ENCODE measurements at places on chromosomes 11 and 22.
A peak's percentile ranks its signal among the peaks of the same experiment; 100 is the strongest.

DNA sequence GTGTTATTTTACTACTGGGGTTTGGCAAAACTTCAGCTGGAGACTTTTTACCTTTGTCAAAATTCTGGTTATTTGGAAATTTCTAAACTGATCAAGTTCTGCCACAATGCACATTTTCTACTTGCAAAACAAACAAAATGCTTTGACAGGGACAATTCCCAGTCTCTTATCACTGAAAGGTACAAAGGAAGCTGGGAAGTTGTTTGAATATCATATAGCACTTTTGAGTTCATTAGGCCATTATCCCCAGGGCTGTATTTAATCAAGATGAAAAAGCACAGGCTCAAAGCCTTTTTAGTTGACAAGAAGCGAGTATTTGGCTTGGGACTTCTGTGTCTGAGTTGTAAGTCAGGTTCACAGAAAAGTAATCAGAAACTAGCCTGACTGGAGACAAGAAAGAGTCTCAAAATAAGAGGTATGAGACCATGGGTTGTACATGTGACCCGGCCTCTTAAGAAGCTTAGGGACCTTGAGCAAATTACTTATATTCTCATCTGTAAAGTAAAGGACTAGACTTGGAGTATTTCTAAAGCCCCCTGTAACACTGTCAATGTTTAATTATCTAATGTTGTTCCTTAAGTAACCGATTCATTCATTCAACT lies 2.9 kb upstream of the HORMAD2 start:
- no peak for DNase-seq

GRCh38 chr11:27705873-27706820 lies 5.9 kb upstream of the BDNF start:
- DNase-seq = no peak

DNA sequence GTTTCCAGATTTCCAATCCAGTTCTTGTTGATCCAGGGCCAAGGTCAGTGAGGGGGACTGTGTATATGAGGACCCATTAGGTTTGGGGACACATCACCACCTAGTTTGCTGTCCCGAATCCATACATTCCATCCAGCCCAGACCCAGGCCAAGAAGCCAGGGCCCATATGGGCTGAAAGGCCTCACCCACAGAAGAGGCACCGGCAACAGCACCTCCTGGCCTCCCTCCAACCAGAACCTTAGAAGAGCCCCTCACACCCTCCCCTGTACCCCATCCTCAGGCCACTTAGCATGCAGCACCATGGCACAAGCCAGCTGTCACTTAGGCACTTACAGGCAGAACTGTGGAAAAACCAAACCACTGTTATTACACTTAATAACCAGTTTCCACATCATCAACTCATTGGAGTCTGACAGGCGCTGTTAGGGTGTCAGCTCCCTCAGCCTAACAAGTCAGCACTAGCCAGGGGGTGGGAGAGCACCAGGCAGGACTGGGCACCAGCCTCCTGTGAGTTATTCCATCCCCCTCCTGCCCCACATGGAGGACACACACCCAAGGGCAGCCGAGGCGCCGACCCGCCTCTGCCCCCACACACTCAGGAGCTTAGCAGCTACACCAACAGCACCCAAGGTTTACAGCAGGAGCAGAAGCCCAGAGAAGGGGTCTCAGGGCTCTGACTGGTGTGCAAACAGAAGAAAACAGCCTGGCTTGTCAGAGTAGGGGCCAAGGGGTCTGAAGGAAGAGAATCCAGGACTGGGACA lies 132.0 kb downstream of the BUD13 start:
- DNase-seq = no peak

GRCh38 chr11:60362241-60362640 lies 16.1 kb upstream of the MS4A7 start:
- no peak for DNase-seq

- no peak for DNase-seq
Measured at GRCh38 chr11:126700768-126701519, 299.6 kb downstream of the KIRREL3 start.

DNA sequence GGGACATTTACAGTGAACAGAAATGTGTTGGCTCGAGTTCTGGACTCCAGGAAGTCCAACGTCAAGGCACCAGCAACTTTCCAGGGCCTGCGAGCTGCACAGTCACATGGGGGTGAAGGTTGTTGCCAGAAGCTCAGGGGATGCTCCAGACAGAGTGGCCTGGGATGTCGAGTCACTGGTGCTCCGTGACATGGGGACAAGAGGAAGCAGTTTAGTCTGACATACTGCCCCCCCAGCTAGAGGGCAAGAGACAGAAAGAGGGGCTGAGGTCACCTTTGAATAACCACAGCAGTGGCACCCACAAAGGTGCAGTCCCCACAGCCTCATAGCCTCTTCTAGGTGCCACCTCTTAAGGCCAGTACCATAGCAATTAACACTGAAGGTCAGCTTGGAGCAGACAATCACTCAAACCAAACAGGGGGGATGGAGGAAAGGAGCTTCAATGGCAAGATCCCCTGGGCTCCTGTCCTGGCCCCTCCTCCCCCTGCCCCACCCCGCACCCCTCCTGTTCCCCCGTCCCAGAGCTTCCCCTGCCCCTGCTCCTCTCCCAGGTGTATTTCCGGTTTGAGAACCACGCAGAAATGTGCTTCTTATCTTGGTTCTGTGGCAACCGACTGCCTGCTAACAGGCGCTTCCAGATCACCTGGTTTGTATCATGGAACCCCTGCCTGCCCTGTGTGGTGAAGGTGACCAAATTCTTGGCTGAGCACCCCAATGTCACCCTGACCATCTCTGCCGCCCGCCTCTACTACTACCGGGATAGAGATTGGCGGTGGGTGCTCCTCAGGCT lies 3.8 kb downstream of the APOBEC3D start:
- no peak for DNase-seq

- no peak for DNase-seq
Measured at GRCh38 chr11:120259241-120259640, 19.3 kb downstream of the POU2F3 start.

DNA sequence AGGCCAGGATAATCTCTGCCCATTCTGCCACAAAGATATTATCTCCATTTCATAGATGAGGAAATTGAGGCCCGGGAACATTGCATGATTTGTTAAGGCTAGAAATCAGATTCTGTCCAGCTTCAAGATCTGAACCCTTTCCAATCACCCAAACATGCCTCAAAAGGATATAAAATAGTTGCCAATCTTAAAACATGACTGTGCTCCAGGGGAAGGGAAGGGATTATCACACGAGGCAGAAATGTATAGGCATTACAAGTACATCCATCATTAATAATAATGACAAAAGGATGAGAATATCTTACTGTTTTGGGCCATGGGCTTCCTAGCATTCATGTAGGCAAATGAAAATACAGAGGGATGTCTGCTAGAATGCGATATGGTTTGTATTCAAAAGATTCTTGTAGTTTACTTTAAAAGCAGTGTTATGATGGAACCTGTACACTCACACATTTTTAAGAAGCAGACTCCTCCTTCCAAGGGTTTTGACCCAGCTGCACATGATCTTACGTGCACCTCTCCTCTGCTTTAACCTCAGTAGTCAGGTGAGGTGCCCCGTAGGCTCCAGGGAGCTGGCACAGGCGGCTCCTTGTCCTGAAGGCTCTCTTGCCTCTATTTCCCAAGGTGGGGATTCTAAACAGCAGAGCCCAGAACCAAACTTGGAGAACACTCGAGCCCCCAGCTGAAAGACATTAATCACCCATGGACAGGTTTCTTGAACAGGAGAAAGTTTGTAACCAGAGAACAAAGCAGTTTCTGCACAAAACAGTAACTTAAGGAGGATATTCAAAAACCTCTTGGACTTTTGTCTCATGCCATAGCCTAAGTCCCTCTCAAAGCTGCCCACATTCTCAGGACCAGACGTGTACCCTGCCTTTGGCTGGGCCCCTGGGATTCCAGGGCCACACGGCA lies 36.0 kb downstream of the PARVA start:
- no peak for DNase-seq

DNA sequence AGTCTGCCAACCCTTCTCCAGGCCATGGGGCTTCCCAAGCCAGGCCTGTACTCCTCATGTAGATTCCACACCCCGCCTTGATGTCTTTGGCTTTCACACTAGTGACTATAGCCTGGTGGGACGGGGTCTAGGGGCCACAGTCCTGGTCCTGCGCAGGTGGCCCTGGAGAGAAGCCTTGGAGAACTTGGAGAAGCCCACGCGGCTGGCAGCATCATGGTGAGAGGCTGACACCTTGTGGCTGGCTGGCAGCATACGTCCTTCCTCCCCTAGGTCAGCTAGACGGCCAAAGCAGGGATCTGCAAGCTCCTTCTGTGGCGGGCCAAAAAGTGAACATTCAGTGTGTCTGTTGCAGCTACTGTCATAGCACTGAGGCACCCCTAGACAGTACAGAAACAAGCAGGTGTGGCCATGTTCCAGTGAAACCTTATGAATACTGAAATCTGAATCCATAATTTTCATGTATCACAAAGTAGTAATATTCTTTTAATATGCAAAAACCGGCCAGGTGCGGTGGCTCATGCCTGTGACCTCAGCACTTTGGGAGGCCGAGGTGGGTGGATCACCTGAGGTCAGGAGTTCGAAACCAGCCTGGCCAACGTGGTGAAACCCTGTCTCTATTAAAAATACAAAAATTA lies 42.0 kb downstream of the FAM83F start:
- peak; percentile 62 for DNase-seq

DNA sequence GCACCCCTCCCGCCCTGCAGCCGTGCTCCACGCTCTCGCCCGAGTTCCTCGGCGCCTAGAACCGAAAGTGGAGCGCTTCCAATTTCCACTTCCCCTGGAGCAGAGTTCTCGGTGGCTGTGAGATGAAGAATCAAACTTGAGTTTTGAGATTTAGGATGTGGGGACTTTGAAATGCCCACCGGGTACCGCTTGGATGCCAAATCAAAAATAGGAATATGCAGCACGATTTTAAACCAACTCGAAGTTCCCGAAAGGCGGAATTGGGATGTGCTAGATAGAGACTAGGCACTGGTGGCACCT lies 569 bp downstream of the POLA2 start:
- no peak for DNase-seq

GRCh38 chr22:23163665-23164064 lies 16.6 kb upstream of the BCR start:
- DNase-seq = no peak

- peak; percentile 72 for DNase-seq
Measured at GRCh38 chr11:61897387-61898246, 6.3 kb upstream of the FADS3 start.

DNA sequence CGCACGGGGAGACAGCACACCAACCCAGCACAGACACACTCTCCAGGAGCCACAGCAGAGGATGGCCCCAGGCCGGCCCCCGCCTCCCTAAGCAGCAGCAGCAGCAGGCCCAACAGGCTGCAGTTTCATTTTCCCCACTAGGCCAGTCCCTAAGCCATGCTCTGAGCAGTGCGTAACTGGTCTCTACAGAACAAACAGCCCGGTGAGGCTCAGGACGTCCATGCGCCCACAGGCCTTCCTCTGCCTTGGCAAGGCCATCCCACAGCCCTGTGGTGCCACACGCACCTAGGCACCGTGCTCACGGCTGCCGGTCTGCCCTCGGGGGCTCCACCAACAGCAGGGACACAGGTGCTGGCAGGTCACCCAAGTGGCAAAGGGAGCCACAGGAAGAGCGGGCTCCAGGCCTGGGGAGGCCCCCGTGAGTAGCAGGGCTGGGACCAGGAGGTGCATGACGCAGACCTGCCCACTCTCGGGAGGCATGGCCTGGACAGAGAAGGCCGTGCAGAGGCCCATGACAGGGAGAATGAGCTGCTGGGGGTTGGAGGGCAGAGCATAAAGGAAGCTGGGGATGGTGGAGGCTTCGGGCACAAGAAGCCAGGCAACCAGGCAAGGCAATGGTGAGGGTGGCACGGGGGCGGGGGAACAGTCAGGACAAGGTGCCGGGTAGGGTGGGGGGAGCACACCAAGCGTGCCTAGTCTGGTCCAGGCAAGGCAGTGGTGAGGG lies 1.4 kb upstream of the MOB2 start:
- no peak for DNase-seq

DNA sequence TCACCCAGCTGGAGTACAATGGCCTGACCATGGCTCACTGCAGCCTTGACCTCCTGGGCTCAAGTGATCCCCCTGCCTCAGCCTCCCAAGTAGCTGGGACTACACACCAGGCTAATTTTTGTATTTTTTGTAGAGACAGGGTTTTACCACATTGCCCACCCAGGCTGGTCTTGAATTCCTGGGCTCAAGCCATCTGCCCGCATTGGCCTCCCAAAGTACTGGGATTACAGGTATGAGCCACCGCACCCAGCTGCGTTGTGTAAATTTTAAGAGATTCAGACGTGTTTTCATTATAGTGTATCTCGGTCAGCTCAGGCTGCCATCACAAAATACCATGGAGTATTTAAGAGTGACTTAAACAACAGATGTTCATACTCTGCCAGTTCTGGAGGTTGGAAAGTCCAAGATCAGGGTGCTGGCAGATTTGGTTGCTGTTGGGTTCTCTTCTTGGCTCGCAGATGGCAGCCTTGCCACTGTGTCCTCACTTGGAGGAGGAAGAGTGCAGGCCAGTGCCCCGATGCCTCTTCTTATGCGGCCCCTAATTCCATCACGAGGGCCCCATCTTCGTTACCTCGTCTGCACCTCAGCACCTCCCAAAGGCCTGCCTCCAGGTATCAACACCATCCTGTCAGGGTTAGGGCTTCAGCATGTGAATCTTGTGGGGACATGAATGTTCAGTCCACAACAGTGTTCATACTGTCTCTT lies 32.6 kb upstream of the PARVB start:
- no peak for DNase-seq

GRCh38 chr22:32761251-32761903 lies 40.1 kb upstream of the TIMP3 start:
- DNase-seq = no peak

GRCh38 chr11:108394744-108395284 lies 72.5 kb downstream of the C11orf65 start:
- DNase-seq = no peak

DNA sequence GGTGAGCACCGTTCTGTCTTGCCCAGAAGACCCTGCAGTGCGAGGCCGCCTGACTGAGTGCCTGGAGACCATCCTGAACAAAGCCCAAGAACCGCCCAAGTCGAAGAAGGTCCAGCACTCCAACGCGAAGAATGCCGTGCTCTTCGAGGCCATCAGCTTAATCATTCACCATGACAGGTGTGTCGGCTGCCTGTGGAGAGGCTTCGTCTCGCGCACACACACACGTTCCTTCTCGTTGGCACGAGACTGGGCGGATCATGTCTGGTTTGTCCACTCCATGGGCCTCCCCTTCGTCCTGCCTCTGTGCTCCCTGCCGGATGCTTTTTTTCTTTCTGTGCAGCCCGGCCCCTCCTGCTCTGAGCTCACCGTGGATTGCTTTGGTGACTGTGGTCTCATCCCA lies 51.1 kb downstream of the MUC6 start:
- DNase-seq = no peak

GRCh38 chr11:62755086-62755615 lies 1.2 kb upstream of the ZBTB3 start:
- no peak for DNase-seq

GRCh38 chr22:35413624-35414023 lies 13.7 kb downstream of the MCM5 start:
- no peak for DNase-seq

GRCh38 chr22:38950527-38951295 lies 6.7 kb upstream of the APOBEC3A start:
- DNase-seq = no peak

- no peak for DNase-seq
Measured at GRCh38 chr11:108112057-108112456, 9.3 kb upstream of the ACAT1 start.

Measured in GM18507 (cell line).